Non-pigmented ciliary epithelial cell (primary cell): ENCODE measurements at places on chromosomes 13 and 19.

DNA sequence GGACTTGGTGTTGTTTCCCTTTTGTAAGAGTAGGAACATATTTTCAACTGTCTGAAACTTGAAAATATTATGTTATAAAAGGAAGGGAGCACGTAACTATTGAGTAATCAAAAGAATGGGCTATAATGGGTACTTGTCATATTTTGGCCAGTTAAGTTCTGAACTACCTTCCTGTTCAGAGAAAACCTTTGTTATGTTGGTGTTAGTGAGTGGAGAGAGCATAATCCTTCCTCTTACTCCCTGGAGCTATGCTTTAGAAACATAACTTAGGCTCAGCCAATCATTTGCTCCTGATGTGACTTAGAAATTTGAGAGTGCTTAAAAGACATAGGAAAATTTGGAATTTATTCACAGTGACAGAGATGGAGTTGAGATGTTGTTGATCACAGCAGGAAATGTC is 482.5 kb upstream of the SPRY2 start:
- no peak for DNase-seq

- DNase-seq, result no peak
These were observed 210.6 kb upstream of the NBEA start for GRCh38 chr13:34731486-34731885.

DNA sequence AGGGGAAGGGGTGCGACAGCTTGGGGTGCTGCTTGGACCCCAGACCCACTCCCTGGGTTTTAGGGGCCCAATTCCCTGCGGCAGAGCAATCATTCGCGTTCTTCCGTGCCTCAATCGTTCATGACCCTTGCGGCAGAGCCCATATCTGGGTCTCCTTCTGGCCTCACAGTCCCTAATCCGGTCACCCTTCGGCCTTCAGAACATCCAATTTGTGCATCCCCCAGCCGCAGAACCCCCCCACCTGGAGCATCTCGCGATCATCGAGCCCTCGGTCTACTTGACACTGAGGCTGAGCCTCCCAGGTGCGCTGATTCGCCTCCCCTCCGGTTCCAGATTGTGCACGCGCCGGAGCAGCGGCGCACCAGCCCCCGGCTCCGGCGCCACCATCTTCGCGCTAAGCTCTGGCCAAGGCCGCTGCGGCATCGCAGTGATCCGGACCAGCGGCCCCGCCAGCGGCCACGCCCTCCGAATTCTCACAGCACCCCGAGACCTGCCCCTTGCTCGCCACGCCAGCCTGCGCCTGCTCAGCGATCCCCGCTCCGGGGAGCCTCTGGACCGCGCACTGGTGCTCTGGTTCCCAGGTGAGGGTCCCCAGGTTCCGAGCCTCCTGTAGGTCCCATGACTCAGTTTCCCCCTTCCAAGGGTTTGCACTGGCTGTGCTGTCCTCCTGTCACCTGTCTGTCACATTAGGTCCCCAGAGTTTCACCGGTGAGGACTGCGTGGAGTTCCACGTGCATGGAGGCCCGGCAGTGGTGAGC is 501 bp downstream of the GTPBP3 start:
- DNase-seq, result no peak

DNA sequence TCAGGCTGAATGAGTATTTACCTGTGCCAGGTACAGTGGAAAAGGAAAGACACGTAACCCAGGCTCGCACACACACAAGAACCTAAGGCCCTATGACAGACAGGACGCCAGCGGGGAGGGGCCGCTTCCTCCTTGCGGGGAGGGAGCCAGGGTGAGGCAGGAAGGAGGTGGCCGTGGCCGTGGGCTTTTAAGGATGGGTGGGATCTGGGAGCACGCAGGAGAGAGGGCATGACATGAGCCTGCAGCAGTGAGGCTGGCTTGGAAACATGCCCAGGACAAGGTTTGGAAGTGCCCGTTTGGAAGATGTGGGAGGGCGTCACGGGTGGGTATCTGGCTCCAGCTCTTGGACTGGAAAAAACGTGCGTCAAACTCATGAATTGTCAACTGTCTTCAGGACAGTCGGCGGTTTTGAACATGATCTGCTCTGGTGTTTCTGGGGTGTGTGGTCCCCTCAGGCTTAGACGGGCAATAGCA is 20.1 kb downstream of the SH3GL1 start:
- no peak for DNase-seq

- DNase-seq, result no peak
These were observed 119.4 kb upstream of the TSC22D1 start for GRCh38 chr13:44695520-44695919.

- no peak for DNase-seq
These were observed 7.5 kb downstream of the KCTD15 start for GRCh38 chr19:33804021-33804799.

- DNase-seq, result no peak
These were observed 21.4 kb downstream of the BBC3 start for GRCh38 chr19:47209319-47210179.

GRCh38 chr19:12695997-12696365 is 450 bp downstream of the FBXW9 start:
- no peak for DNase-seq

GRCh38 chr13:43879755-43880181 is at the start of gene LACC1:
Gene LACC1, plus strand, starts transcription at chr13:43879904. Its CDS starts 1,082 bp downstream, at chr13:43880986.
- no peak for DNase-seq

DNA sequence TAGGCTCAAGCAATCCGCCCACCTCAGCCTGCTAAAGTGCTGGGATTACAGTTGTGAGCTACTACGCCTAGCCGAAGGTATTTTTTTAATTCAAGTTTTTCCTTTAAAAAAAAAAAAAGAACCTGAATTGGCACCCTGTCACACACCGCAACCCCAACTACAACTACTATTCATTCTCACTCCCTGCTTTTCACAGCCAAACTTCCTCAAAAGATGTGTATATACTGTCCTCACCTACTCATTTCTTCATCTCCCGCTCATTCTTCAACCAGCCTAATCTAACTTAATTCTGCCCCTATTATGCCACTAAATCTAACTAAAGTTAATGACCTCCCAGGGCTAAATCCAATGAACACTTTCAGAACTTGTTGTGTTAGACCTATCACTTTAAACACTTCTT is 12.7 kb upstream of the WBP4 start:
- no peak for DNase-seq

DNA sequence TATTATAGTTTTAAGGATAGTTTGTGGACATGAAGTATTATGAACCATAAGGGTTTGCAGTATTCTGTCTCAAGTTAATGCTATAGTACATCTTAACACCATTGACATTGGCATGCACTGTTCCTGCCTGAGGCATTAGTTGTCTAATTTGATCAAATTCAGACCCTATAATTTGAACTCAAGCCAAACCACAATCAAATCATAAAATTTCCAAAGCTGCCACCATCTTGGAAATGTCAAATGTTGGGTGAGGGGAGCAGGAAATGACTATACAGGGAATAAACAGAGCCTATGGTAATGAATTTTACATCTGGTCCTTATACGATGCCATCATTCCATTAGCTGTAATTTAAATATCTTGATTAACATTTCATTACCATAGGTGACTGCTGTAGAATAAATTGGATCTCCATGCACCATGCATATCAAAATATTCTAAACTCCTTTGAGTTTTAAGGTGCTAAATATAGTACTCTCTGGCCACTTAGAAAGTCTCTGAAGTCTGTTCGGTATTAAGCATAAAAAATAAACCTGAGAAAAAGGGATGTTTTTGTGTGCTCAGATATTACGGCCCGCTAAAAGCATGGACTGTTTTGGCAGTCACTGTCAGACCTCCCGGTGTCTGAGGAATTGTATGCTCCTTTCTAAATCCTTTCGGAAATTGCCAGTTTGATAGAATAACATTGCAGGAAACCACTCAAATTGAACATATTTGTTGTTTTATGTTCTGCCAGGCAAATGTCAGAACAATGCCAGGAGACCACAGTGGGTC is 257.7 kb downstream of the SPRY2 start:
- DNase-seq, result no peak

DNA sequence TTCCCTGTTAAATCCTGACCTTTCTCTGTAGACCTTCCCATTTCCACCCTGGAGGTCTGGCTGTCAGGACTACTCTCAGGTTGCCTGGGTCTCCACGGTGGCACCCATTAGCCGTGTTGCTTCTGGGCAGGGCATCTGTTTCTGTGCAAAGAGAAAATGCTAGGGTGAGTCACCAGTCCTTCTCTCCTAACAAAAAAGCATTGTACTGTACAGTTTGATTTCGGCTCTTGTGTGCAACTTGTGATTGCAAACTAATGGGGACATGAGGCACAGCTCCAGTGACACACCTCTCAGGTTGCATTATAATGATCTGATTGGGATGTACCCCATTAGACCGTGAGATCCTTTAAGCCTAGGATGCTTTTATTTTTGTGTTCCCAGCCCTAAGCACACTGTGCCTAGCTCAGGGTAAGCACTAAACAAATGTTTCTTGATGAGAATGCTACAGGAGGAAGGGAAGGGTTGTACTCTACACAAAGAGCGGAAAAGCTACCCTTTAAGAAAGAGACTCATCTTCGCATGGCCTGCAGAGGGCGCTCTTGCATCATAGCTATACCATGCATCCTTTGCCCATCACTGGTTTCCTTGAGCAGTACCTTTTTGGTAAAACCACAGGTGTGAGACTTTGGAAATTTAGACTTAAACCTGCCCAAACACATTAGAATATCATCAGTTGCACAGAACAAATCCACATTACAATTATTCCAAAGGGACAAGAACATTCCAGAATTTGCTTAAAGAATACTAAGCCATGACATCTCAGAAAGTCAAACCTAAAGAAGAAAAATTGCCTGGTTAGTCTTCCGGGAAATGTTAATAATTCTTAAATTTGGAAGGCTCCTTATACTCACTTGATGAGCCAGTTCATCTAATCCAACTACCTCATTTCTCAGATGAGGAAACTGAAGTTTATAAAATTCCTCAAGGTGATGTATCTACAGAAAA is 20.3 kb upstream of the TRIM13 start:
- DNase-seq, result no peak

DNA sequence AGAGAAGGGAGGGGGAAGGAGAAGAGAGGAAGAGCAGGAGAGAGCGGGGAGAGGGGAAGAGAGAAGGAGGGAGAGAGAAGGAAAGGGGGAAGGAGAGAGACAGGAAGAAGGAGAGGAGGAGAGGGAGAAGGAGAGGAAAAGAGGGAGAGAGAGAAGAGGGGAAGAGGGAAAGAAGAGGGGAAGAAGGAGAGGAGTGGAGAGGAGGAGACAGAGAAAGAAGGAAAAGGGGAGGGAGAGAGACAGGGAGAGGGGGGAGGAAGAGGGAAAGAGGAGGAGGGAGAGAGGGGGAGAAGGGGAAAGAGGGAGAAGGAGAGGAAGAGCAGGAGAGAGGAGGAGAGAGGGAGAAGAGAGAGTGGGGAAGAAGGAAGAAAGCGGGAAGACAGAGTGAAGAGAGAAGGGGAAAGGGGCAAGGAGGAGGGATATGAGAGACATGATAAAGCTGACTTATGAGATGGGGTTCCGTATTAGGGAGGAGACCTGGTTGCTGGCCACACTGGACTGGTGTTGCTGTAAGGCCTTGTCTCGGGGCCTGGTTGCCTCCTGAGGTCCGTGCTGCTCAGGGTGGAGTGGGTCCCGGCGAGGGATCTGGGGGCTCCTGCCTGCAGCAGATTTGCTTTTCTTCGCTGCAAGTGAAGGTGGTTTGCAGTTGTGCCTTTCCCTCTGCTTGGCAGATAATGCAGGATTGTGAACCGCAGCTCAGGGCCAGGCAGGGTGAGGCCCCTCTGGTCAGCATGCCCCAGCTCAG is 139.5 kb downstream of the TEX29 start:
- no peak for DNase-seq

DNA sequence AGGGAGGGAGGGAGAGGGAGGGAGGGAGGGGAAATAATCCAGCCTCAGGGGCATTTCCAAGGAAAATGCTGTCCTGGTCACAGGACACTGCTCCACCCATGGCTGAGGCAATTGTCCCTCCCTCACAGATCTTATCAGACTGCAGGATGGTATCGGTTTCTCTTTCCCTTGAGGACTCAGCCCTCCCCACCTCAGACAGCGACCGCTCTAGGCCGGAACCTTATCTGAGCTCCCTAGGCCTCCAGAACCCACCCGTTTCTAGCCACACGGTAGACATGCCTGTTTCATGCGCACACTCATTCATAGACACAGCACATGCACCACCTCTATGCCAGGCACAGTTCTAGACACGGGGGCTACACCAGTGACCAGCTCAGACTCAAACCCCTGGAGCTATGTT is 10.0 kb upstream of the IZUMO2 start:
- DNase-seq, result no peak

DNA sequence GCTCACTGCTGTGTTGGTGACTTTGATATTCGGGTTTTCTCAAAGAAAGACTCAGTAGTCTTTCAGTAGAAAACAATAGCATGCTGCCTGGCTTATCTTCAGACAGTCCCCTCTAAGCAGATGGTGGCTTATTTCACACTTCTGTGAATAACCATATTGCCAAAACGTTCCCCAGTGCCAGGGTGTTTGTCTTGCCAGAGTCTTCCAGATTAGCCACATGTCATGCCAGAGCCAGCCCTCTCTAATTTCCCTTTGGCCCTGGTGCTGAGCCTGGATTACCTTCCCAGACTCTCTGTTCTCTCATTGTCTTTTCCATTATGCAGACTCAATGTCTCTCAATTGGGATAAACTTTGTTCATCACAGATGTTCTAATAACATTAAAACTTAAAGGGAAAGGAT is 488.0 kb upstream of the ATXN8OS start:
- no peak for DNase-seq

- no peak for DNase-seq
These were observed 270.5 kb downstream of the GPC6 start for GRCh38 chr13:93496985-93497673.

DNA sequence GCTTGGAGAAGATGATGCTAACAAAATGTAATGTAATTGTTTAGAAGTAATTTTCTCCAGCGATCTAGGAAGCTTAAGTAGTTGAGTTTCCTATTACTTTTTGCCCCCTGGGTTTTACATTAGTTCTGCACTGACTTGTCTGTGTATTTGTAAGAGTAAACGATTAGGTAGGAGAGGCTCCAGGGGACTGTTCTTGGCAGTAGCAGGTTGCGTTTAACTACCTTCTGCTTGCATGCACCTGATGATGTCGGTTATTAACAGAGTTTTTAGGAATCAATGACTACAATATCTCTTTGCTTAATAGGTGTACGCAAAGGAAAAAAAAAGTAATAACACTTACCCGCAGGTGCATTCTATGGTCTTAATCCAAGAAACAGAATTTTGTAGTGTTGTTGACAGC is 18.3 kb upstream of the UGGT2 start:
- no peak for DNase-seq

DNA sequence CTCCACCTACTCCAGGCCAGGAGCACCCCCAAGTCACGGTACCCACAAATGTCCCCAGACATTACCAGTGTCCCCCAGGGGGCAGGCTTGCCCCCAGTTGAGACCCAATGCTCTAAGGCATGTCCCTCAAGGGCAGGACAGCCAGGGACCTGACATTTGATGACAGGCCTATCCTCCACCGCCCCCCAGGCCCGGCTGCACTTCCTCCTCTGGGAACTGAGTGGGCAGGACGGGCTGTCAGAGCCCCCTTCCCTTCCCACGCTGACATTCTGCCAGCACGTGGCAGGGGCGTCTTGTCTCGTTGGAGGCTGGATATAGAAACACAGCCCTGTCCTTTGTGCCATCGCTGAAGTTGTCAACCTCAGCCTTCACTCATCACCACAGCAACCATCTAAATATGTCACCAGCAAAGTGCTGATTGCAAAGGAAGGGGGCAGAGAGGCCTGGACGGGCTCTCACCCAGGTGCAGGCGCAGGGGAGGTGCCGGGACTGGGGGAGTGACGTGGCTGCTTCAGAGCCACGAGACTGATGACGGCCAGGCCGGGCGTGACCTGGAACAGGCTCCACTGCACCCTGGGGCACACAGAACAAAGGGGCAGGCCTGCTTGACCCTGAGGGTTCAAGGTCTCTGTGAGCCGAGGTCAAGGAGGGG is 38.4 kb downstream of the GNG7 start:
- no peak for DNase-seq
